ENCODE measurements at places on chromosomes 3 and 15. TPM values are rescaled to one million over a fixed set of nuclear protein-coding genes. Genes with fewer than 3 reads are reported as not detected.

GRCh38 chr15:79170256-79170664, 79.7 kb upstream of the RASGRF1 start:
- DNase-seq: no peak

DNA sequence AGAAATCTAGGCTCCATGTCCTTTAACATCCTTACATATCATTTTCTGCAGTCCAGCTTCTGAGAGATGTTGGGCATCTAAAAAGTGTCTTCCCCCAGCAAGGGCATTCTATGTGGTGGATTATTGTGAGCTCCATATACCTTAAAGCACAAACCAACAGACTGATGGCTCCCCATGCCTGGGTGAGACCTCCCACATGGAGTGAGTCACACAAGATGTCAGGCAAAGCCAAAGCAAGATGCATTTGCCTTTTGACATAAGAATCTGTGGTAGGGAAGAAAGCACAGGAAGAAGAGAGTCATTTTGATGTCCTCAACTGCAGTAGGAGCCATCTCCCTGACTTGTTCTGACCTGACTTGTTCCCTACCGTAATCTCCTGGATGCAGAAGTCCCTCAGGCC, 238.7 kb upstream of the EIF1B start:
- DNase-seq: no peak

DNA sequence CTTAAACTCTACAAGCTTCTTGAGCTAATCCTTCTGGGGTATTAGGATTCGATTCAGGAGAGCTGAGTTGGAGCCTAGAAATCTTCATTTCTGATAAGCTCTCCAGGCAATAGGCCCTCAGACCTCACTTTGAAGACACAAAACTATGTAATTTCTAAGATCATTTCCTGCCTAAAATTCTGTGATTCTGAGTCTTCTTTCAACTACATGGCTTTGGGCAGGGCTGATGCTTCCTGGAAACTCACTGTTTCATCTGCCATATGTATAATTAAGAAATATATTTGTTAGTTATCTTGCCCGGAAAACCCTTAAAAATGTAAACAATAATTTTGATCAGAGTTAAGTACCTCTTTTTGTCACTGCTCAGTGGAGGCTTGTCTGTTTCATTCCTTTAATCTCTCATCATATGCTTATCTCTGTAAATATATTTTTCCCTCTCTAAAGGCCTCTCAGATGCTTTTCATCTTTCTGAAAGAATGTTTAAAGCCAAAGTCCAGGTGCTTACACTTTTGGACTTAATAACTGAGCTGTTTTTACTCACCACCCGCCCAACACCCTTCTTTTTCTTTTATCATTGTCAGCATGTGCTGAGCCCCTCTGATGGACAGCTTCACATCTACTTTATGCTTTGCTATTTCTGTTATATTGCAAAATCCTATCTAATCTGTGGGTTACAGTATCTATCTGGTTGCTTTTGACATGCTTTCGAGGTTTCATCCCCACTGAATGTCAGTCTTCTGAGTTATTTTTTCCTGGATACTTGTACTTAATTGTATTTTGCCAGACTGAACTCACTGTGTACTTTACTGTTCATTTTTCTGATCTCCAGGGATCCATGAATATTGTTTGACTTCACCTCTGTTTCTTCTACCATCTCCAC, 38.2 kb downstream of the FILIP1L start:
- no peak for DNase-seq

GRCh38 chr3:87425056-87425455, 148.7 kb upstream of the POU1F1 start:
- DNase-seq: no peak

DNA sequence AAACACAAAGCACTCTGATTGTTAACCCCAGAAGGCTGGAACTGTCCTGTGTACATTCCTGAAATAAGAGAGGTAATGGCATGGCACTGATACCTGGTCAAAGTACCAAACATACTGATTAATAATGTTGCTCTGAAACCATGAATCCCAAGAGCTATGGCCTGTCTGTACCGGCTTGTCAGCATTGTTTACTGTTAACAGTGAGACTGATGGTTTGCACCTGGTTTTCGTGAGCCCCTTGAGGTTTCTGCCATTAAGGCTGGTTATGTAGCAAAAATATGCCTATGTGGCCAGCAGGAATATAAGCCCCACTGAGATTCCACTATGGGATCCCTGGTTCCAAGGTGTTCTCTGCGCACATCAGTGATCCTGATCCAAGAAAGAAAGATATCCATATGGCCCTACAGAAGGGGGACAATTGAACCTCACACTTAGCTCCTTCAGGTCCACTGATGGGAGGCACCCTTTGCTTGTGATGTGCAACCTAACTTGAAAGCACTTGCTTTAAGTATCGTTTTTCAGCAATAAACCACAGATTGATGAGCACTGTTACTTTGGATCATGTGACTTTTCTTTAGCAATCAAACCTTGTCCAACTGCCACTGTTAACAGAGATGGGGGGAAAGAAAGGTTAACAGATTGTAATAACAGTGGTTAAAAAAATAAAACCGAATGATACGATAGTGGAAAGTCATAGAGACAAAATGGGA, 65.2 kb downstream of the TBL1XR1 start:
- DNase-seq: no peak

DNA sequence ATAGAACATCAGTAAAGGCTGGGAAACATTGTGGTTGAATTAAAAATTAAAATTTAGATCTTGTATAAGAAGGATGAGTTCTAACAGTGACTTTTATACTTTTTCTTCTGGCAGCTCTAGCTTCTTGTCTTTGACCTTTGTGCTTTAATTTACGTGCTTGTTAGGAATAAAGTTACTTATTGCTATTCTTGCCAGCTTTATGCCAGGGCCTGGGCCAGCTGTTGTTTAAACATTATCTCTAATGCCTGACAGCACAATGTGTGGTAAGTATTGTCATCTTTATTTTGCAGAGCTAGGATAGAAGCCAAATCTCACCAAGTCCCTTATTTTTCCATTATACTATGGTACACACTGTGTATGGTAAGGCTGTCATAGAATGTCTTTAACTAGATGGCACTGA, 766.7 kb upstream of the GOLIM4 start:
- no peak for DNase-seq

GRCh38 chr3:112889357-112889756, 42.7 kb upstream of the CD200R1L start:
- no peak for DNase-seq

DNA sequence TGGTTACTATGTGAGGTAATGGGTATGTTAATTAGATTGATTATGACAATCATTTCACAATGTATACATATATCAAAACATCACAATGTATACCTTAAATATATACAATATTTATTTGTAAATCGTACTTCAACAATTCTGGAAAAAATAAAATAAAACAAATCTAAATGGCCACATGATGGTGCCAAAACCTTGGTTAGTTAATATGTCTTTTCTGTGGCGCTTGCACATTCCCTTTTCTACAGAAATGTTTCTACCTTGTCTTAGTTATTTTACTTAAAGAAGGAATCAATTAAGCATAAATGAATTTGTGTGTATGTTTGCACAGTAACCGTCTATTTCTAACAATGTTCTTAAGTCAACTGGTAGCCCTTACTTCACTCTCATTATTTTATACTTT, 53.4 kb downstream of the OXSM start:
- peak; percentile 25 for DNase-seq

- peak; percentile 73 for DNase-seq
Observed at GRCh38 chr3:122564155-122564912, at the start of the genes DTX3L and PARP9. Gene DTX3L, plus strand, starts transcription at chr3:122564338. Its CDS starts 89 bp downstream, at chr3:122564427. Gene PARP9, minus strand, starts transcription at chr3:122564300. Its CDS starts 4,680 bp downstream, at chr3:122559620.

- DNase-seq: no peak
Observed at GRCh38 chr3:137738710-137739109, 25.4 kb upstream of the SOX14 start.

DNA sequence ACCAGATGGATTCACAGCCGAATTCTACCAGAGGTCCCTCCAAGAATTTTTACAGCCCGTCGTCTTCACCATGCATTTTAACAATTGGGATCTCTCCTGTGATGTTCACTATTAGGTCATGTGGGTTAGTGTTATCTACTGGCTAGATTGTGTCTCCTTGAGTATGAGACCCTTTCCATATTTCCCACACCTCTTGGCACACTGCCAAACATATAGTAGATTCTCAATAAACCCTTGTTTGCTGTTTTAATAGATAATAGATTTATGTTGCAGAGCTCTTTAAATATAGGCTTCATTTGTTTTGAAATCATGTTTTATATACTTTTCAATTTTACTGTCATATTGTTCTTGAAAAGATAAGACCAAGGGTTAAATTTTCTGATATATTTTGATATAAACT, 34.9 kb upstream of the ADGRG7 start:
- DNase-seq: no peak

GRCh38 chr3:184631472-184631861, 69.9 kb downstream of the EPHB3 start:
- DNase-seq: no peak

DNA sequence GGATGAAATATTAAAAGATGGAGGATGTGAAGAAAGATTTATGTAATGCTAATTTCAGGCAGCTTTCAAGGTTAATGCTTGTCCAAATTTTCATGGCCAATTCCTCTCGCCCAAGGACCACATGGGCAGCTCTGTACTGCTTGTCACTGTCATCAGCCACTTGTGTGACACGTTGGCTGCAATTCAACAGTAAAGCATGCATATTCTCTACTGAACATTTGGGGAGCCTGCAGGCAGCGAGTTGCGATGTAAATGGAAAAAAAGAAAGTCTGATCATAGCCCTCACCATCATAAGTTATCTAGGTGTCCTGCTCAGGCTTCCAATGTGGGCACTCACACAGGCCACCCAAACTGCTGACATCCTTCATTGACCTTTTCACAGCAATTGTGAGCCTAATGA, 1026.8 kb upstream of the NR2F2 start:
- DNase-seq: no peak

DNA sequence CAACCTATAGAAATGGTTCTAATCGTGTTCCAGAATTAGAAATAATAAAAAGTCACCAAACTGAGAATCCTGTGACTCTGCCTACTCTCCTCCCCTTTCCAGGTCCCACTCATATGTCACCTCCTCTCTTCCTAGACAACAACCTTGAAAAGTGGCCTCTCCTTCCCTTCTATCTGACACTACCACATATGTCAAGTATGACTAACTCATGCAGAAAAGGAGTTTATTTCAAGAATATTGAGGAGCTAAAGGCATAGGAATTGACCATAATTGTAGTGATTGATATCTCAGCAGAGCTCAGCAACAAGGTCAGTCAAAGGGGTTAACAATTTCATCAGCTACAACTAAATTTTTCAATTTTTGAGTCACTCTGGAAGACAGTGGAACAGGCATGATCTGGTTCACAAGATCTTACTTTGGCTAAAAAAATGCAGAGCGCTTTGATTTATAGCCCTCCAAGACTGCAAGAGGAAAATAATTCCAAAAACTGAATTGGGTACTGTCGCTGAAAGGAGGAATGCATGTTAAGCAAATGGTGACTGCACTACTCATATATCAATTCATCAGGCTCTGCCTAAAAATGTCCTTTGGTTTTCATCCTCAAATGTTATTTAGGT, 160.6 kb upstream of the ARHGEF26 start:
- DNase-seq: no peak

DNA sequence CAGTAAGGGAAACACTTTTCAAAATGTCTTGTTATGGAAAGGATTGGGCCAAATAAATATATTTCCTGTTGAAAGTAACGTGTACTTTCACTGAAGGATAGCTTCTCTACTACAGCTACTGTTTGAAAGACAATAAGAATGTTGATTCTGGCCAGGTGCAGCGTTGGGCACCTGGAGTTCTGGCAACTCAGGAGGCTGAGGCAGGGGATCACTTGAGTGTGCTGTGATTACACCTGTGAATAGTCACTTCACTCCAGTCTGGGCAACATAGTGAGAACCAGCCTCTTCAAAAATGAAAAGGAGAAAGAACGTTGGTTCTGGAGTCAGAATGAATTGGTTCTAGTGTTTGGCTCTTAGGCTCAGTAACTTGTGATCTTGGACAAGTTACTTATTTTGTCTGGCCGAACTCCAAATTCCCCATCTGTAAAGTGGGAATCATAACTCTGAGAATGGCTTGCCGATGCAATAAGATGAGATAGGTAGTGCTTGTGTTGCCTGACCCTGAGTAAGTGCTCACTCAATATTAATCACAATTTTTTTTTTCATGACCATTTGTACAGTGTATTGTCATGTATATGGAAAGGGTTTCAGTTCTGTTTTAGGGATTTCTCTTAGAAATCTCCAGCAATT, 310.8 kb downstream of the PTPRG start:
- no peak for DNase-seq

- no peak for DNase-seq
Observed at GRCh38 chr3:104614564-104614963, 752.1 kb upstream of the ALCAM start.

DNA sequence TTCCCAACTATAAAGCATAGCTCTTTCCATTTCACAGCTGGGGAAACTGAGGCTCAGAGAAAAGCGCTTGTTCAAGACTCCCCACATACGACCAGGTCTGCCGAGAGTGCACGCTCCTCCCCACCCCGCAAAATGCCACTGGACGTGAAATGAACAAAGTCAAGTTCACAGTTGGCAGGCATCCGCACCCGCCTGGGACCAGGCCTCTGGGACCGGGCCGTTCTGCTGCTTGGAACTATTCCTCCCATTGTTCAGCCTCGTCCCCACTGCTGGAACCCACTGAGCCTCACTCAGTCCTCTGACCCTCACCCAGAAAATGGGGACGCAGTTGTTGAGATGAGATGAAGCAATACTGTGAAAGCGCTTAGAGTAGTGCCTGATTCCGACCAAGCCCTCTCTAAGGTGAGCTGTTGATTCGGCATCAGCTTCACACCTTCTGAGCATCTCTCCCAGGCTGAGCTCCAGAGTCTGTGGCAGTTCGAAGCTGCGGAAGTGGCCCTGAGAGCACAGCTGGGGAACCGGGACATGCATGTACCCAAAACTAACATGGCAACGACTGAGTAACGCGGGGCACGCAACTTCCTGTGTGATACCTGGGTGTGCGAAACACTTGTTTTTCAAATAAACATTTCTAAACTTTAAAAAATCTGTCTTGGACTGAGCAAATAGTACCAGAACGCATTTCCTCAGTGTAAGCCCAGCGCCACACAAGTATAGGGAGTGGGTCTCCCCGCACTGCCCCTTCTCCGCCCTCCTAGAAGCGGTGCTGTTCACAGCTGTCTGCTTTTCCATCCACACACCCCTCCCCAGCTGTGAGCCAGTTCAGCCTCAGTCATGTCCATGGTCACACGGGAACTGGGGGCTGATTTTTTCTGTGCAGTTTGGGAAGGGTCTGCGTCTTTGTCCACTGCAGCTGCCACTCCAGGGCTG, 93.4 kb downstream of the CHSY1 start:
- no peak for DNase-seq

DNA sequence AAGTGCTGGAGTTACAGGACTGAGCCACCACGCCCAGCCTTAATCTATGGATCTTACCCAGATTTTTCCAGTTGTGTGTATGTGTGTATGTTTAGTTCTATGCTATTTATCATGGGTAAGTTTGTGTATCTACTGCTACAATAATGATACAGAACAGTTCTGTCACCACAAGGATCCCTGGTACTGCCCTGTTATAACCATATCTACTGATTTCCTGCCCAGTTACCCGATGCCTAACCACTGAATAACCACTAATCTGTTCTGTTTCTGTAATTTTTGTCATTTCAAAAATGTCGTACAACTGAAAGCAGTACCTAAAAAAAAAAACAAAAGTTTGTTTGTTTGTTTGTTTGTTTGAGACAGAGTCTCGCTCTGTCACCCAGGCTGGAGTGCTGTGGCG, 123.7 kb upstream of the RAP2B start:
- no peak for DNase-seq

Gene GRIP2
- total RNA-seq: under 0.01 TPM

Gene GPR176
- 194 TPM for total RNA-seq

Gene CD200
- 1.1 TPM for total RNA-seq

Gene SMCO1
- total RNA-seq: not detected

Gene SUCNR1
- total RNA-seq: not detected

Gene PRSS50
- not detected for total RNA-seq

Gene DRD3
- not detected for total RNA-seq

Gene SCAMP2
- total RNA-seq: 25.8 TPM

Gene CRYGS
- total RNA-seq: 0.36 TPM

Gene ZNF502
- total RNA-seq: 5.7 TPM

Gene CXCR6
- under 0.01 TPM for total RNA-seq

Gene ZNF619
- 4.2 TPM for total RNA-seq

Data from IMR-90 (cell line).